ENCODE measurements at places on chromosomes 2 and 18.

GRCh38 chr2:74250189-74250631, 51.8 kb downstream of the MTHFD2 start:
- DNase-seq, result peak; percentile 87

GRCh38 chr2:1664076-1664605, 80.2 kb downstream of the PXDN start:
- no peak for DNase-seq

GRCh38 chr2:28201671-28202180, 190.9 kb upstream of the FOSL2 start:
- no peak for DNase-seq

DNA sequence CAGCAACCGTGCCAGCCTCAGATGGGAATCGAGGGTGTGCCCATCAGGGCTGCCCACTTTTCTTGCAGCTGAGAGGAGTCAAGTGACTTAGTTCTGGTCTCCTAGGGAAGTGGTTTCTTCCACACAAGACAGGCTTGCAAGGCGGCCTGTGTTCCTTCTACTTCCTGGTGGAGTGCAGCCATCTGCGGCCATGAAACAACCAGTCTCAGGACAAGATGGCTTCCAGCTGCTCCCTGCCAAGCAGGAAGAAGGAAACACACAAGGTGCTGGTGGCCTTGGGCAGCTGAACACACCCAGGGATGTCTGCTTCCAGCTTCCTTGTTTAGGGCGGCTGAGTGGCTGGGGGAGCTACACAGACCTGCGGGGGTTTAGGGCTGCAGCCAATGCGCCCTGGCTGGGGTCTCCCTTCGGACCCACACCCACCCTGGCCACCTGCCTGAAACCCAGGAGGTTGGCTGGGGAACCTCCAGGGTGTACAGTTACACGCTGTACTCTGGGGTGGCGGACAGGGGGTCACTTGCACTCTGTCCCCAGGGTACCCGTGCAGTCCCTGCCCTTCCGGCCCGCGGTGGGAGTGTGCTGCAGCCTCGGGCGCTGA, 34.7 kb downstream of the PTPN18 start:
- DNase-seq, result no peak

DNA sequence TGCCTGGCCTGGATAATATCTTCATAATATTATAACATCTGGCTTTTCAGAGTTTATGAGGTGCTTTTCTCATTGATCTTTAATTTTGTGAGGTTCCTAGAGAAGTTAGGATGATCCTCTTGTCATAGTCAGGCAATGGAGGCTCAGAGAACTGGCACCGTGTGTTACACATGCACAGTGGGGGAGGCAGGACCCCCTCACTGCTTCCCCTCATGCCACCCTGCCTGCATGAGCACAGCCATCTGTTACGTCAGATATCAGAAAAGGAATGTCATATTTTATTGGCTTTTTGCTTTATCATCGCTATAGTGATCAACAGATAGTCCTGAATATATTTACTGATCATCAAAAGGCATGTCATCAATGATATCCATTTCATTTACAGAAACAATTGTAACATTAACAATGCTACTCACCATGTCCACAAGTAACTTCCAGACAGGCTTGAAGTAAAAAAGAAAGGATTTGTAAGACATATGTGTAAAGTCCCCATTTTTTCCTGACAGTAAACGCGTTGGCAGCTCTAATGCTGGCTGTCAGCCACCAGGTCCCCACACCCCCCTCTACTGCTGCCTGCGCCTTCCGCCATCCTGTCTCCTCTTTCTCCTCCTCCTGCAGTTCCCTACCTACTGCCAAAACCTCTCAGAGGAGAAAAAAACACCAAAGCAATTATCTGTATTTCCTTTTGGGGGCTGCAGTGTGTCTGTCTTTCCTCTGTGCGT, 18.8 kb downstream of the ENOSF1 start:
- no peak for DNase-seq

DNA sequence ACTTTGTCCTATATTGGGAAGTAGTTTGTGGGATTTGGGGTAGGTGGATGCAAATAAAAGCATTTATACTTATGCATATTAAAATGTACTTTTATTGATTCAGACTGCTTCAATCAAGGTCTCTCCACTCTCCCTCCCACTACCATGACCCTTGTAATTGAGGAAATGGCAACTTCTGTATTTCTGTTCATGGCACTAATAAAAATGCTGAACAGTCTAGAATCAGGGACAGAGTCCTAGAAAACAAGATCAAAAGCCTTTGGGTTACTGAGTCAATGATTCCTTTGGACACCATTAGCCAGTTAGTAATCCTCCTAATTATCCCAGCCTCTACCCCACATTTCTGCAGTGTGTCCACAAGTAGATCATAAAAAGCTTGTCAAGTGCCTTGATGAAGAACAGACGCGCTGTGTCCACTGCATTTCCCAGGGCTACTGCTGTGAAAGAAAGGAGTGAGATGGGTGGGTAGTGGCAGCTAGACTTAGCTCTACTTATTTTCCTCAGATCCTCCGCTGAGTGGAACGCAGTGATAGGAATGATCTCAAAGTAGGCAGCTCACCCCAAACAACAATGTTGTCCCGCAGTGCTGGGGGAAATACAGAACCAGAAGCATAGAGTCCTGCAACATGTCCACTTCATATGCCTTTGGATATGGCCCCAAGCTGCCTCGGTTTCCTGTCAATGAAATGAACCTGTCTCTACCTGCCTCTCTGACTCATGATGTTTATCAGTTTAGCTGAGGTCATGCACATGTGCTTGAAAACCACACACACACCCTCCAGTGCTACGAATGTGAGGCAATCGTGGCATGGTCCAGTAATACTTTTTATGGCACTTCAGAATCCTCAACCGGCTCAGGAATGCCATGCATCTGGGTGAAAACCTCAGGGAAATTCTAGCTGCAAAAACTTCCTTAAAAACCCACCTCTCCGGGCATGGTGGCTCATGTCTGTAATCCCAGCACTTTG, 115.5 kb downstream of the COL6A3 start:
- DNase-seq, result no peak

- DNase-seq, result no peak
These were observed 170.0 kb downstream of the DNAH7 start for GRCh38 chr2:195898505-195899191.

DNA sequence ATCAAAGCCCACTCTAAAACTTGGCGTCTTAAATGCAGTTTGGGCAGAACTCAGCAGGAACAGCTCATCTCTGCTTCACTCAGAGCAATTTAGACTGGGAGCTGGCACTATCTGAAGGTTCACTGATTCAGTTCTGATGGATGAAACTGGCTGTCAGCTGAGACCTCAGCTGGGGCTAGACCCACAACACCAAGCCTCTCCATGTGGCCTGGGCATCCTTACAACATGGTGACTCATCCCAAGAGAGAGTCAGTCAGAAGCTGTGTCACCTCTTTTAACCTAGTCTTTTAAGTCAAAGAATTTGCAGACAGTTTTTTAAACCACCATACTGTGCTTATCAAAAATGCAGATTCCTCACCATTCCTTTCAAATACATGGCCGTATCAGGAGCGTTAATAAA, 62.6 kb upstream of the ZNF397 start:
- no peak for DNase-seq

DNA sequence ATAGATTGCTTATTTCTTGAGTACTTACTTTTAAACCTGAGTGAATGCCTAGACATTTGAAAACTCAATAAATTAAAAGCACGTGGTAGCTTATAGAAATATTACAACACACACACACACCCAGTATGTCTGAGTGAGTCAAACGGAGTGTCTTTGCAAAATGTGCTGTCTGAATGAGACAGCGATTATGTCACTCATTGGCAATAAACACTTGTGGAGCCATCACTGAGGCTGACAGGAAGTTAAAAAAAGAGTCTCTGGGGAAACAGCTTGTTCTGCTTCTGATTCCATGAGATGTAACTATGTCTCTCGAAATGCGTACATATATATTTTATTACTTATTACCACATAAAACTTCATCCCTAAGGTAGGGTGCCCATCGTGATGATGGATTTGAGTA, 22.3 kb upstream of the VPS4B start:
- DNase-seq, result peak; percentile 41

DNA sequence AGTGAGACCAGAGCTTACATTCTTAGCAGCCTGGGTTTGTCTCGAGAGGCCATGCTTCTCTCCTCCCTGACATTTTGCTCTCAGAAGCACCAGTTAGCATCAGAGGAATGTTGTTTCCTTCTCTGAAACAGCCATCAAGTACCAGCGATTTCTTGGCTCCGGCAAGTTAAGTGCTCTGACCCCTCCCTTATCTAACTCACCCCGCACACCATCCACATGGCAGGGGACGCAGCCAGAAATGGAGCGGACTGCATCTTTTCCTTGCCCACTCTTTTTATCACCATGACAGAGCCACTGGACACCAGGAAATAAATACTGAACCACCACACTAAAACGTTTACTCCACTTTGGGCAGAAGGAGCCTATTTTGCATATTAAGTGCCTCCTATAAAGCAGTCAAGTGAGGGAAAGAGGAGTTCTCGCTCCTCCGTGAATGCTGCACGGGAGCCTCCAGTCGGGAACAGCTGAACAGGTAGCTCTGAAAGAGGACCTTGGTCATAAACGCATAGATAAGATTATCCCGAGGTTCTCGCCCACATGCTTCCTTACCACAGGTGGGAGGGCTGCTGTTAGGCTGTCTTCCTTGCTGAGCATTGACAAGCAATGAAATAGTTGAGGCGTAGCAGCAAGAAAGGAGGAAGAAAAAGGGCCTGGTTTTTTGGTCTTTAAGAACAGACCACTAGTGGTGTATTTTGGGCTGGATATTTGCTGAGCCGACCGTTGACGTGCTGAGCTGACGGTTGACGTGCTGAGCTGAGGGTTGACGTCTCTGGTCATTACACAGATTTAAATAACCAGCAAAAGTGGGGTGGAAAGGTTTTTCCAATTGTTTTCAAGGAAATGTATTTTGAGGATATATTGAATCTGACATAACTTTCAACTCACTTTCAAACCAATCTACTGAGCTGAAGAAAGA, 71.4 kb upstream of the ITGB6 start:
- no peak for DNase-seq

DNA sequence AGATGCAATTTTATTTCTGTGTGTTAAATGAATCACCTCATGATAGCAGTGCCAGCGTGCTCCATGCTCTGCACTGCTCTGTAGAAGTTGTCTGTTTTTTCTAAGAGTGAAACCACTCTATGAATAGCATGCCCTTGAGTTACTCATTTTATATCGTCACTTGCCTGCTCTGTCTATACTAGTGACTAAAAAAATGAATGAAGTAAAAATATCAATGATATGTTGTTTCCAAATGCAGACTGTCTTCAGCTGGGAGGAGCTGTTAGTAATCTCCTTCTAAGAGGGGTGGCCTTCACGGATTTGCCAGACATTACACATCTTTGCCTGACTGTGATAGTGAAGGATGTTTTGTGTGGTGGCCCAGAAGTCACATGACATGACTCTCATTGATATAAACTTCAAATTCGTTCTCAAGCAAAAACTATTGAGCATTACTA, 852.1 kb downstream of the CNTNAP5 start:
- no peak for DNase-seq

GRCh38 chr18:45559258-45559657, 56.0 kb upstream of the SLC14A2 start:
- no peak for DNase-seq

DNA sequence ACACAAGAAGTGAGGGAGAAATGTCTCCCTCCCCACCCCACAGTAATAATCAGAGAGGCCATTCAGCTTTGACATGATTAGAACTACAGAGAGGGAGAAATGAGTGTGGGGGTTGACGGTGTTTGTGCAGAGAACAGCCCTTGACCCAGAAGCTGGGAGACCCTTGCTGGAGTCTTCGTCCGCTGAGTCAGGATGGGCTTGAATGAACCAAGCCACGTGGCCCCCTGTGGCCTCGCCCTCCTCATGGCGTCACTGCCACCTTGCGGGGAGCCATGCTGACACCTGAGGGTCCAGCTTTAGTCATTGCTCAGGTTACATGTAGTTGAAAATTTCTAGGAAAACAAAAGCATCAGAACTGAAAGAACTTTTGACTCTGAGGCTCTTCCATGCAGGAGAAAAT, 101.2 kb downstream of the DGKD start:
- DNase-seq, result no peak

GRCh38 chr2:68193787-68194372, 36.2 kb downstream of the PNO1 start:
- no peak for DNase-seq

- DNase-seq, result no peak
These were observed 47.5 kb upstream of the TXNDC2 start for GRCh38 chr18:9838144-9838877.

DNA sequence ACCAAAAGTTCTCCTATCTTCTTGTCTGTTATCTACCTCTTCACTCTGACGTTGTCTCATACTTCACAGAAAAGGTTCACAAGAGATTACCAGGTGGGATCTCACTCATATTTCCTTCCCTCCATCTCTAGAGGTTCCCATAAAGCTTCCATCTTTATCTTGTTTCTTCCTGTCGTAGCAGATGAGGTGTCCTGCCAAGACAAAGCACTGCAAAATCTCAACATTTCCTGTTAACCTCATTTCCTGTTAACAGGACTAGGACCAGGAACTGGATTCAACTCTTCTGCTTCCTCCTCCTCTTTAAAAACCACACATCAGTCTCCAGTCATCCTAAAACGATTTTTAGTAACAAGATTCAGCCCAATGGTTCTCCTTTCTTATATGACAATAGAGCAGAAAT, 512.8 kb upstream of the NRP2 start:
- no peak for DNase-seq

DNA sequence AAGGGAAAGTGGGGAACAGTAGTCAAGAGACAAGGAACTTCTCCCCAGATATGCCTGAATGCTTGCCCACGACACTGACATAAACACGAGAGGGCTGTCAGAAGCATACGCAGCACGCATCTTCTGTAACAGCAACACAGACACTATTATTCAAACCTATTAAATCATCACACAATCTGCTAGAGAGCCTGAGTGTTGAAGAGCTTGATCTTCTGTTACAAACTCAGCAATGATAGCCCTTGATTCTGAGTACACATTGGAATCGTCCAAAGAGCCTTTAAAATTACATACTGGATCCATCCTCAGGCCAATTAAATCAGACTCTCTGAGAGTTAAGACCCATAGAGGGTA, 111.6 kb downstream of the ZNF521 start:
- no peak for DNase-seq

DNA sequence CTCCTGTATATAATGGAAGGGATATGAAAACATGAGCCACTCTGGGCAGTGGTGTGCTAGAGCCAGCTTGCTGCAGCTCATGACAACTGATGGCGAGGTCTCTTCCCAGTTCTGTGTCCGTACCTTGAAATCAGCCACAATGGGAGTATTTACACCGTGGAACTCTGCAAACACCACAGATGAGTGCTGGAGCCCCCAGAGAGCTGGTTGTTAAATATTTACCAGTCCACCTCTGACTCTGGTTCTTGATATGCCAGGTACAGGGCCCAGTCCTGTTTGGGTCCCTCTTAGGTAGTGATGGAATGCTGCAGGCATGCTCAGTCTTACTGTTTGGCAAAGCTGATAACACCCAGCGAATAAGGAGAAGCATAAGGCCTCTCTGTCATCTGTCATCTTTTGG, 116.1 kb upstream of the GLI2 start:
- no peak for DNase-seq

GRCh38 chr2:237995036-237995435, 28.2 kb downstream of the UBE2F start:
- DNase-seq, result no peak

- no peak for DNase-seq
These were observed 428.3 kb downstream of the NCKAP5 start for GRCh38 chr2:133139847-133140533.

GRCh38 chr2:98691303-98691702, 39.6 kb downstream of the MGAT4A start:
- DNase-seq, result no peak
